Cortex of kidney (tissue), 1 donor: ENCODE measurements at places on chromosomes 3 and 15.

- DNase-seq = no peak
These were observed 61.3 kb downstream of the VGLL4 start for GRCh38 chr3:11582191-11582968.

GRCh38 chr15:59686389-59686788 lies 2.7 kb downstream of the BNIP2 start:
- DNase-seq = no peak

DNA sequence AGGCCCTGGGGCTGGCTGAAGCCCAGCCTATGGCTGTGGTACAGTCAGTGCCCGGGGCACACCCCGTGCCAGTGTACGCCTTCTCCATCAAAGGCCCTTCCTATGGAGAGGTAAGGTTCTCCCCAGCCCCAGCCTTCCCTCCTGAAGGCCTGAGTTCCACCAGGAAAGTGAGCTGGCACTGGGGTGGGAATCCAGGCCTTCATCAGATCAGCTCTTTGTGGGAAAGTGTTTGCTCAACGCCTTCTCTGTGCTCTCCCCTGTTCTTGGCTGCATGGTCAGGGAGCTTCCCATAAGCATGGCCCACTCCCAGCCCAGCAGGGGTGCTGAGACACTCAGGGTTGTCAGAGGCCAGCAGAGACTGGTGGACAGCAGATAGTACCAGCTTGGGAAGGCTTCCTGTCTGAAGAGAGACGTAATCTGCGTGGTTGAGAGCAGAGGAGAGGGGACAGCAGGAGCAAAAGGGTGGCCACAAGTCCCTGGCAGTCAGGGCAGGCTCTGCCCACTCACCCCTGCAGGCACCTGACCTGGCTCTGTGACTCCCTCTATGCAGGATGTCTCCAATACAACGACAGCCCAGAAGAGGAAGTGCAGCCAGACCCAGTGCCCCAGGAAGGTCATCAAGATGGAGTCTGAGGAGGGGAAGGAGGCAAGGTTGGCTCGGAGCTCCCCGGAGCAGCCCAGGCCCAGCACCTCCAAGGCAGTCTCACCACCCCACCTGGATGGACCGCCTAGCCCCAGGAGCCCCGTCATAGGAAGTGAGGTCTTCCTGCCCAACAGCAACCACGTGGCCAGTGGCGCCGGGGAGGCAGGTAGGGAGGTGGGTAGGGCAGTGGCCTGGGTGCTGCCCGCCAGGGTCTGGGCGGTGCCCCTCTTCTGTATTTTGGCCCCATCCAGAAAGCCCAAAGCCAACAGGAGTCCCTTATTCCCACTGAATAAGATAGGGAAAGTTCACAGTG lies 38.4 kb downstream of the PML start:
- DNase-seq = no peak

GRCh38 chr3:152574461-152575079 lies 260.4 kb upstream of the P2RY1 start:
- DNase-seq = no peak

GRCh38 chr15:101396484-101397261 lies 92.8 kb downstream of the PCSK6 start:
- no peak for DNase-seq

DNA sequence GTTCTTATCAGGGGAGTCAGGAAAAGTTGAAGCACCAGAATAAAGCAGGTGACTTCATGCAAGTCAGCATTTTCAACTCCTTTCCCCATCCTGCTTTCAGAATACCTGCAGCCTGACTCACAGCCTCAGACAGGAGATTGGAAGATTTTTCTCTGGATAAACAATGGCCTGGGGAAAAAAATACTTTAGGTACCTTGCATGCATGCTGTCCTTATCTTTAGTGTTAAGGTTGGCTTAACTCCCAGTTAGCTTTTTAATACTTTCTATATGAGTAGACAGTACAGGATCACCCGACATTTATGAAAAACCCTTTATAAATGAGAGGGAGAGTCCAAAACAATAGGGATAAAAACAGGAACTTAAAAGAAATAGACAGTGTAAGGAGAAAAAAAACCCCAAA lies 53.6 kb downstream of the PAK2 start:
- no peak for DNase-seq
